Activated T-cell treated with anti-CD3 and anti-CD28 coated beads, Interleukin-2, amount 50 U/mL, for 4 hours (primary cell): ENCODE measurements at places on chromosomes 16 and 17.

DNA sequence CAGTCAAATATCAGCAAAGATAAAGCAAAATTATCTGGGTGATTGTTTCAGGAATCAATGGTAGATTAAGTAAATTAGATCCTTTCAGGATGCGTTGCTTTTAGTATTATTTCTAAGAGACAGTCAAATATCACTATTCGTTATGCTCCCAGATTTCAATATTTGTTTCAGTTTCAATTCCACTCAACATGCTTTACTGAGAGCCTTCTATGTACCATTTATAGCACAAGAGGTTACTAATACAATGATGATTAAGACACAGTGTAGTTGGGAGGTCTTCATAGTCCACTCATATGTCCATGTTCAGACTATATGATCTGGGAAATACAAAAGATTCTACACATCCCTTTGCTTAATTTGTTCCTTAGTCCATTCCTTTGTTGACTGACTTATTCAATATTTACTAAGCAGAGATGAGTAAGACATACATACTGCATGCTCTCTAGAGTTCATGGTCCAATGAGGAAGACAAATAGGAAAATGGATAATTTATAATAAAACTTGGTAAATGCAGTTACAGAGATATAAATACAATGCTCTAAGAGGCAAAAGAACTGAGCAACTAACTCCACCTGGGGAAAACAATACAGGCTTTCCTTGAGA lies 88.2 kb upstream of the NOG start:
- DNase-seq = no peak

- DNase-seq = no peak
Observed at GRCh38 chr17:61411261-61412142, 11.9 kb downstream of the TBX2 start.

DNA sequence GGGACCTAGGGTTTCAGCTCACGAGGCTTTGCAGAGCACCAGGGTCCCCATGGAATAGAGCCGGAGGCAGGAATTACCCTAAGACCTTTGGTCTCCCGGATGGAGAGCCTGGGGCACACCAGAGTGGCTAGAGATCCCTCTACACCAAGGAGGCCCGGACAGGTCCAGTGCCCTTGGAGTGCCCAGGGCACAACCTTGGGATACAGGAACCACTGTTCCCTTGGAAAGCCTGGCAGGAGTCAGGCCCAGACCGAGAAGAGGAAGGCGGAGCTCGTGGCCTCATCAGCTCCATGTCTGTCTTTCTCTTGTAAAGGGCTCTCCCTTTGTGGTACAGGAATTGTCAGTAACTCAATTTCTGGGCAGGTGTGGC lies 3.8 kb upstream of the DBNDD1 start:
- no peak for DNase-seq

GRCh38 chr16:22357635-22357971 lies 16.8 kb downstream of the CDR2 start:
- DNase-seq = no peak

DNA sequence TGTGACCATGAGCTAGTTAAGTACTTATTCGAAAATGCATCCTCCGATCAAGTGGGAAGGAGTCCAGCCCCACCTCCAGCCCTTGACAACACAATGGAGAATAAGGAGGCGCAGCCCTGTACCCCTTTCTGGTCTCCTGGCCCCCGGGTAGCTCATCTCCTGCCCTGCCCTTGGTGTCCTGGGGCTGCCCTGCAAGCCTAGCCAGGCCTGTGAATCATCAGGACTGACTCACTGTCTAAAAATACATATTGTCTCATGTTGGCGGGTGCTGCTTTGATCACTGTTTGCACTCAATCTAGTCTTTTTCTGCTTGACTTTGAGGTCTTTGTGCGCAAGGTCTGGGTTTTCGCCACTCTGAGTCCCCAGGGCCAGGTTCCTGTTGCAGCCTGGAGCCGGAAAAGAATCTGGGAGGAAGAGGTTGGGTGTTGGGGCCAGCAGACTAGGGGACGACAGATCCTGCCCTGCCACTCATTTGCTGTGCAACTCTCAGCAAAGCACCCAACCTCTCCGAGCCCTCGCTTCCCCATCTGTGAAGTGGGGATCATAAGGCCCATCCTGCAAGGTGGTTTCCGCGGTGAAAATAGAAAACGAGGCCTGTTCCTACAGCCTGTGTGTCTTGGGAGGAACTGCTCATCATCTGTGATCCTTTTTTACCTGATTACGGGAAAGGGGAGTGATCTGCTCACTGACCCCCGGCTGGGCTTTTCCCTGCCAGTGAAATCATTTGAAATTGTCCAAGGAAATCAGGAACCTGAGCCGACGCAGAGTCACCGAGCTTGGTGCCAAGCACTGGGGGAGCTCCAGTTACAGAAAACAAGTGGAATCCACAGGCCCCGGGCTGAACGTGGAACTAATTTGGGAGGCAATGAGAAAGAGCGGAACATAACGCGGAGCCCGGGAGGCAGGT lies 230.4 kb downstream of the PARN start:
- DNase-seq = no peak

GRCh38 chr17:77142689-77143088 lies 1.9 kb downstream of the SEC14L1 start:
- no peak for DNase-seq

- no peak for DNase-seq
Observed at GRCh38 chr16:28289048-28289447, 3.3 kb upstream of the SBK1 start.

- DNase-seq = no peak
Observed at GRCh38 chr17:29089601-29090044, 46.7 kb downstream of the PIPOX start.

GRCh38 chr16:7216719-7217118 lies 115.9 kb upstream of the RBFOX1 start:
- DNase-seq = no peak

DNA sequence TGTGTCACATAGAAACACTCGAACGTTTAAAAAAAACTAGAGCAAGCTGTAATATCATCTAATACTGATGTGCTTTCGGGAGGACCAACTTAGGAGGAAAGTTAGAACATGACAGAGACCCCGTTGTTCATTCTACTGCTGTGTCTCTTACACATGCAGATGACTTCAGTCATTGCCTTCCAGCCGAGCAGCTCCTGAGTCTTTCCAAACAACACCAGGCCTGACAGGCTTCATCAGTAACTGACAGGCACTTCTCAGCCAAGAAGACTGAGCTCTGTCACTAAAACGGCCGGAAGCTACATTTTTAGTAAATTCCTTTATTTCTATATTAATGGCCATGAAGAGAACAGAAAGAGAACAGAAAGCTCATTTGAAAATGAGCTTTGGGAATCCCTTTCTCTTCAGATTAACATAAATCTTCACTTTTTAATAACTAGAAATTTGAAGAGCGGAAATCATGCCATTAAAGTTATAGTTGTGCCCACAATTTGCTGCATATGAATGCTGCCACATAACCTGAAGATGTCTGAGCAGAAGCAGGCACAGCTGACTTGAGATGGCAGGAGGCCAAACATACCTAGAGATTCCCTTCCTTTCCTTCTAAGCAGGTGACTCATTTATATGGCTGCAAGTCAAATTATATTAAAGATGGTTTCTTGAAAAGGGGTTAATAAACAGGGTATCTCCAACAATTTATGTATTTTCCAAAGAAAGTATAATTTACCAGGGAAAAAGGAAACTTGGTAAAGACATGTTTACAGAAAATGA lies 148.9 kb downstream of the ITFG1 start:
- no peak for DNase-seq

GRCh38 chr16:56610017-56610608 lies 1.7 kb downstream of the MT2A start:
- peak; percentile 73 for DNase-seq

DNA sequence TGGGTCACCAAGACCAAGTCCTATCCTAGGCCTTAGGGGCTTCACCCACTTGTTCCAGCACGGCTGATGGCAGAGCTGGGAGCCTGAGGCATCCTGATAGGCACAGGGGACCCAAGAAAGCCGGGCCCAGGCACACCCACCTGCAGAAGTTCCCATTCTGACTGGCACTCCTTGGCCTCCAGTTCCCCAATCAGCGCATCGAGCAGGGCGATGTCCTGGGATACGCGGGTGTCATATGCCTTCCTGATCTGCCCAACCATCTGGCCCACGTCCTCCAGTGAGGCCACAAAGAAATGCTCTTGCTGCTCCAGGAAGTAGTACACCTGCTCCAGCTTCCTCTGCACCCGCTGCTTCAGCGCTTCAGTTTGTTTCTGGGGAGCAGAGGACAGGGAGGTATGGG lies 9.6 kb downstream of the MEFV start:
- no peak for DNase-seq
